ENCODE measurements at places on chromosomes 7 and 10. TPM values are rescaled to one million over a fixed set of nuclear protein-coding genes. Genes with fewer than 3 reads are reported as not detected.

- H3K27me3 ChIP-seq = no peaks in the 10 kb centered on the region
- no peak overlapping the region for H3K27ac ChIP-seq
These were observed 12.1 kb downstream of the KBTBD2 start for GRCh38 chr7:32879460-32879859.

DNA sequence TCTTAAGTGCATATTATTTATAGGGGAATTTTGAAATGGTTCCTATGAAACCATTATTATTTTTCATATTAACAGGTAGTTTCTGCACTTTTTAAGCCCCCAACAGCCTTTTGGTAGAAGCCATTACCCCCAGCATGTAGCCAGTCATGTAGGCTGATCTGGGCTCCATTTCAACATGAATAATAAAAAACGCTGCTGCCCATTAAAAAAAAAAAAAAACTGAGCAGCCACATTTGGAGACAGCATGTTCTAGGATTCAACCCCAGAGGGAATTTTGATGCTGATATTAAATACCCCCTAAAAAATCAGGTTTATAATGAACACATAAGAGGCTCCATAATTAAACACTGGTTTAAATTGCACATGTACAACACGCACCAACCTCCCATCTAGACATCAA is 181.3 kb downstream of the RTKN2 start:
- no peak overlapping the region for H3K4me3 ChIP-seq
- no peak overlapping the region for H3K27ac ChIP-seq
- DNase-seq = no peak
- H3K27me3 ChIP-seq = no peaks in the 10 kb centered on the region
- H3K4me1 ChIP-seq = no peaks in the 10 kb centered on the region

DNA sequence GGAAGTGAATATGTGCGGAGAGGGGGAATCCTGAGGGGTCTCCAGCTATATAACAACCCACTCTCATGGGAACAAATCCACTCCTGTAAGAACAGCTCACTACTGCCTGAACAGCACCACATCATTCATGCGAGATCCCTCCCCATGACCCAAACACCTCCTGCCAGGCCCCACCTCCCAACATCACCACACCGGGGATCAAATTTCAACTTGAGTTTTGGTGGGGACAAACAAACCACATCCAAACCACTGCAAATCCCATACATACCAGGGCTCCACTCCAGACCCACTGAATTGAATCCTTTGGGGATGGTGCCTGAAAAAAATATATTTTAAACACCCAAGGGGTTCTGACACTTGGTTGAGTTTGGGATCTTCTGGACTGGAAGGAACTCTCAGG is 181.5 kb upstream of the PLXNA4 start:
- H3K4me1 ChIP-seq = no peaks in the 10 kb centered on the region
- DNase-seq = no peak
- no peaks in the 10 kb centered on the region for H3K36me3 ChIP-seq
- no peaks in the 10 kb centered on the region for H3K27me3 ChIP-seq

DNA sequence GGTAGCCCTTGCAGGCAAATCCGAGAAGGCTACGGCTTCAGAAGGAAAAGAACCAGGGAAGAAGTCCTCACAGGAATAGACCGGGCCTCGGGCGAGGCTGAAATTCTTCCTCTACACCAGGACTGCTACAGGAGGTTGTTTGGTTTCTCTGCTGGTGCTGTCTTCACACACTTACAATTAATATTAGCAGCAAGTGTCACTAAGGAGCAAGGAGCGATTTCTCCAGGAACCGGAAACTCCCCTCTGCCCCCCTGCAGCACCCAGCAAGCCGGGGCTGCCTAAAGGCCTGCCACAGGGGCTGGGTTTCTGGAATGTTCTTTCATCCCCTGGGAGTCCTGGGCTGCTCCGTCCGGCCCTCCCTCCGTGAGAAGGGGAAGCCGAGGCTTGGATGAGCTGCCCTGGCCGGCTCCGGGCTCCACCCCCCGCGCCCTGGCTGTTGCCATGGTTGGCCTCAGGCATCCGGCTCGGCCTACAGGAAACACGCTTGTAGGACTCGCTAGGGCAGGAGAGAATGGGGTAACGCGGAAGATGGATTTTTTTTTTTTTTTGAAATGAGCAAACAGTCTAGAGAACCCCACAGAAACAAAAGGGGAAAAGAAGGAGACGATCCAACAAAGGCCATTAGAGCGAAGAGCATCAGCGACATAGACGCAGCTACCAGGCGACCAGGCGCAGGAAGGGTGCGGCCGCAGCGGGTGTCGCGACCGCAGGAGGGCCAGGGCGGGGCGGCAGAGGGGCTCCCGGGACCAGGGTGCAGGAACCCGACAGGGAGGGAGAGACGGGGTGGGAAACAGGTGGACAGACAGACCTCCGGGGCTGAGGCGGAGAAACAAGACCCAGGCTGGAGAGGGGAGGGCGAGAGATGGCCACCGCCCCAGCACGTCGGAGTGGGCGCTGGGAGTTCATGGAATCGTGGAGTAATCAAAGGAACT is 33.0 kb downstream of the EN2 start:
- no peaks in the 10 kb centered on the region for H3K36me3 ChIP-seq
- H3K27ac ChIP-seq = no peak overlapping the region
- no peaks in the 10 kb centered on the region for H3K4me1 ChIP-seq
- no peak for DNase-seq
- 0 out of 2 replicates have a peak, but pooled peaks cover 8% of the 10 kb centered on the region for H3K27me3 ChIP-seq

- no peak overlapping the region for H3K27ac ChIP-seq
- no peaks in the 10 kb centered on the region for H3K4me1 ChIP-seq
- H3K4me3 ChIP-seq = no peak overlapping the region
- no peak for DNase-seq
These were observed 173.9 kb upstream of the NPY start for GRCh38 chr7:24110056-24110455.

GRCh38 chr7:82294382-82294784 is 149.2 kb downstream of the CACNA2D1 start:
- no peaks in the 10 kb centered on the region for H3K4me1 ChIP-seq
- no peak overlapping the region for H3K4me3 ChIP-seq
- no peaks in the 10 kb centered on the region for H3K27me3 ChIP-seq
- no peak for DNase-seq
- H3K36me3 ChIP-seq = no peaks in the 10 kb centered on the region

- H3K4me1 ChIP-seq = no peaks in the 10 kb centered on the region
- no peak for DNase-seq
- H3K27ac ChIP-seq = no peak overlapping the region
- H3K36me3 ChIP-seq = no peaks in the 10 kb centered on the region
- no peak overlapping the region for H3K4me3 ChIP-seq
These were observed 52.2 kb downstream of the SEM1 start for GRCh38 chr7:96657347-96658021.

- H3K4me3 ChIP-seq = no peak overlapping the region
- H3K27me3 ChIP-seq = no peaks in the 10 kb centered on the region
- DNase-seq = no peak
- H3K27ac ChIP-seq = no peak overlapping the region
- peaks cover 2% of the 10 kb centered on the region for H3K4me1 ChIP-seq
- no peaks in the 10 kb centered on the region for H3K36me3 ChIP-seq
These were observed 53.6 kb downstream of the ATXN7L1 start for GRCh38 chr7:105822806-105823205.

DNA sequence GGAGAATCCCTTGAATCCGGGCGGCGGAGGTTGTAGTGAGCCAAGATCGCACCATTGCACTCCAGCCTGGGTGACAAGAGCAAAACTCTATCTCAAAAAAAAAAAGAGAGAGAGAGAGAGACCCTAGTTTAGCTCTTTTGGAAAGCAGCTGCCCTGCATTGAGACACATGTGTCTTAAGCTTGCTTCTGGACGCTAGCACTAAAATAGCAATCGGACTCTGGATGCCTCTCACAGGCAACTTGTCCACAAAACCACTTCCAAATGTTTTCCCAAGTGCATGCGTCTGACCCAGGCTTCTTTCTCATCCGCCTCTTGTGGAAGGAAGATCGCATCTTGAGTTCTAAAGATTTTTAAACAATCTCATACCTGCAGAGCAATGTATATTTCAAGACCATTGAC is 182.7 kb downstream of the CUX1 start:
- no peak for DNase-seq
- no peaks in the 10 kb centered on the region for H3K27me3 ChIP-seq
- H3K27ac ChIP-seq = no peak overlapping the region
- peaks cover 2% of the 10 kb centered on the region for H3K4me1 ChIP-seq
- no peak overlapping the region for H3K4me3 ChIP-seq

- no peak overlapping the region for H3K4me3 ChIP-seq
- no peak for DNase-seq
- H3K27me3 ChIP-seq = no peaks in the 10 kb centered on the region
- H3K27ac ChIP-seq = no peak overlapping the region
- no peaks in the 10 kb centered on the region for H3K36me3 ChIP-seq
These were observed 4.1 kb upstream of the TMEM243 start for GRCh38 chr7:87223666-87224065.

DNA sequence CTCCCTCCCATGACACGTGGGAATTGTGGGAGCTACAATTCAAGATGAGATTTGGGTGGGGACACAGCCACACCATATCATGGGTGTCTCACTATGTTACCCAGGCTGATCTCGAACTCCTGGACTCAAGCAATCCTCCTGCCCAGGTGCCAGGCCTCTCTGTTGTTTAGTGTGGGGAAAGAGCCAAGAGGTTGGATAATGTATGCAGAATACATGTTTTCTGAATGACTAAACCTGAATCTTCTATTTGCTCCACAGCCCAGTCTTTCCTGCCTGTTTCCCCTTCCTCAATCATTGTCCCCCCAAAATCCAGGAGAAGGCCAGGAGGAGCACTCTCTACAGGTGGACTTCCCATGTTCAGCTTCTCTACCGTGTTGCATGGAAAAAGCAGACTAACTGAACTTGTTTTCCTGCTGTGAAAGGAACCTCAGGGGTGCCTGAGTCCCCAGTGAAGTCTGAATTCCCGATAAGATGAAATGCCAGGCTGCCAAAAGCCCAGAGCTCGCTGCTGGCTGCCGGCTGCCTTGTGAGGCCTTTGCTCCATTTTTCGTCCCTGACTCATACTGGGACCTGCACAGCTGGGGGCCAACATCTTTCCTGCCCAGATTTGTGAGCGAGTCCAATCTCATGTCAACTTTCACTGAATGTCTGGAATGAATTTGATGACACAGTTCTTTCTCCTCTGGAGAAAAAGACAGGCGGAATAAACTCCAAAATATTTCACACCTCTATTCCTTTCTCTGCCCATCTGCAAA is 588.0 kb downstream of the CALN1 start:
- DNase-seq = no peak
- no peak overlapping the region for H3K4me3 ChIP-seq
- no peaks in the 10 kb centered on the region for H3K4me1 ChIP-seq

DNA sequence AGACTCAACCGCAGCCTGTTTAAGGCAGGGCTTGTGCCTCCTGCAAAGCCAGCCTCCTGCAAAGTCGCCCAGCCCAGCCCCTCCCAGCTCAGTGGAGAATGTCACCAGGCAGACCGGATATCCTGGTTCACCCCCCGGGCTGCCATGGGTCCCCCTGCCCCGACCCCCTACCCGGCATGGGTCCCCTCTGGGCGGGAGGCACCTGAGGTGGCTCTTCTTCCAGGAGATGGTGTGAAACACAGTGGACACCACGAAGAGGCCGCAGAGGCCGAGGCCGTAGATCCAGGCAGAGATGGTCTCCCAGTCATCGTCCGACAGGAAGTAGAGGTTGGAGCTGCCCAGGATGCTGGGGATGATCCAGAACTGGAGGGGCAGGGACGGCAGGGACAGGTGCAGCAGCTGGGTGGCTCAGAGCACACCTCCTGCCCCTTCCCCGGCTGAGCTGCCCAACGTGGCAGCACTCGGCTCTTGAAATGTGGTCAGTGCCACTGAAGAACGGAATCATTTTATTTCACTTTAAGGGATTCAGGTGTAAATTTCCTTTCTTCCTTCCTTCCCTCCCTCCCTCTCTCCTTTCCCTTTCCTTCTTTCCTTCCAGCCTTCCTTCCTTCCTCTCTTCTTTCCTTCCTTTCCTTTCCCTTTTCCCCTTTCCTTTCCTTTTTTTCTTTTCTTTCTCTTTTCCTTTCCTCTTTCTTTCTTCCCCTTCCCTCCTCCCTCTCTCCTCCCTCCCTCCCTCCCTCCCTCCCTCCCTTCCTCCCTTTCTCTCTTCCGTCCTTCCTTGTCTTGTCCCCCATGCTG is 36.7 kb upstream of the RADIL start:
- no peak for DNase-seq
- no peak overlapping the region for H3K4me3 ChIP-seq
- H3K27ac ChIP-seq = no peak overlapping the region
- H3K36me3 ChIP-seq = no peaks in the 10 kb centered on the region
- H3K27me3 ChIP-seq = no peaks in the 10 kb centered on the region

GRCh38 chr10:11884706-11885423 is 61.7 kb downstream of the PROSER2 start:
- H3K27me3 ChIP-seq = no peaks in the 10 kb centered on the region
- H3K36me3 ChIP-seq = no peaks in the 10 kb centered on the region
- H3K4me1 ChIP-seq = peaks cover 35% of the 10 kb centered on the region
- no peak overlapping the region for H3K27ac ChIP-seq
- no peak overlapping the region for H3K4me3 ChIP-seq

- H3K27ac ChIP-seq = no peak overlapping the region
- H3K4me3 ChIP-seq = no peak overlapping the region
- H3K27me3 ChIP-seq = no peaks in the 10 kb centered on the region
- no peaks in the 10 kb centered on the region for H3K36me3 ChIP-seq
These were observed 212.6 kb downstream of the CACNA2D1 start for GRCh38 chr7:82230811-82231581.

GRCh38 chr7:155353256-155353897 is 55.7 kb downstream of the INSIG1 start:
- no peaks in the 10 kb centered on the region for H3K4me1 ChIP-seq
- H3K27ac ChIP-seq = no peak overlapping the region
- H3K4me3 ChIP-seq = no peak overlapping the region
- no peaks in the 10 kb centered on the region for H3K36me3 ChIP-seq
- peaks cover 8% of the 10 kb centered on the region for H3K27me3 ChIP-seq

DNA sequence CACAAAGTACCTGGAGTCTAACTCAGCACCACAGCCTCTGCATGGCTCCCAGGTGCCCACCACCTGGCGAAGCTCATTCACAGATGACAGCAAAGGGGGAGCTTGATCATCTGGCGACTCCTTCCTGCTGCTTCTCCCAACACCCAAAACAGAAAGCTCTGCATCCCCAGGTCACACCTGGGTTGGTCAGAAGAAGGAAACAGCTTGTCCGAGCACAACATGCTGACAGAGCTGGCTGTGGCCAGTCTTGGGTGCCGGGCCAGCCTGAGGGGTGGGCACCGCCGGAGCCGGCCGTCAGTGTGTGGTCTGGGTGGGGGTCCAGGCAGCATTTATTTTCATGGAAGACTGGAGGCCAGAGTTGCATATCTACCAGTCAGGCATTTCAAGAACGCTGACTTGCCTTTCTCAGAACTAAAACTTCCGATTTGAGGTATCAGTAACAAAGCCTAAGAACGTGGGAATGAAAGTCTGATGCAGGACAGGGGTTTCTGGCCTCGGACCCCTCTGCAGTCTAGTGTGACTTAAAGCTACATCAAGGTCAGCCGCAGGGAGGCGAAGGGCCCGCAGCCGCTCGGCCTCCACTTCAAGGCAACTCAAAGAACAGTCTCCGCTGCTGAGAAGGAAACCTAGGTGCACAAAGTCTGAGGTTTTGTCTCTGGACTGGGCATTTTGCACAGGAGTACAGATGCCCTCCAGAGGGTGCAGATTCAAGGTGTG is 109.6 kb downstream of the CYTH3 start:
- no peak overlapping the region for H3K4me3 ChIP-seq
- H3K27me3 ChIP-seq = no peaks in the 10 kb centered on the region
- H3K36me3 ChIP-seq = peaks cover 9% of the 10 kb centered on the region
- no peaks in the 10 kb centered on the region for H3K4me1 ChIP-seq
- no peak overlapping the region for H3K27ac ChIP-seq

NUTM2D gene
- 2.8 TPM for total RNA-seq

GIMAP4 gene
- total RNA-seq = 0.49 TPM

KLF14 gene
- 0.93 TPM for total RNA-seq

AKR1C8 gene
- not detected for total RNA-seq

TSPAN15 gene
- total RNA-seq = 16.0 TPM

PON1 gene
- total RNA-seq = 0.20 TPM

TET1 gene
- 2.7 TPM for total RNA-seq

MBL2 gene
- not detected for total RNA-seq

USP6NL gene
- total RNA-seq = 24.6 TPM

ECHDC3 gene
- 13.0 TPM for total RNA-seq

TIMM23B gene
- total RNA-seq = 18.9 TPM

CFAP70 gene
- 2.9 TPM for total RNA-seq

SERPINE1 gene
- total RNA-seq = 12.8 TPM

All from HCT116 (cell line).